ENCODE measurements at places on chromosomes 5 and 9.

- DNase-seq, result no peak
Measured at GRCh38 chr9:86128235-86128822, 29.0 kb upstream of the GOLM1 start.

DNA sequence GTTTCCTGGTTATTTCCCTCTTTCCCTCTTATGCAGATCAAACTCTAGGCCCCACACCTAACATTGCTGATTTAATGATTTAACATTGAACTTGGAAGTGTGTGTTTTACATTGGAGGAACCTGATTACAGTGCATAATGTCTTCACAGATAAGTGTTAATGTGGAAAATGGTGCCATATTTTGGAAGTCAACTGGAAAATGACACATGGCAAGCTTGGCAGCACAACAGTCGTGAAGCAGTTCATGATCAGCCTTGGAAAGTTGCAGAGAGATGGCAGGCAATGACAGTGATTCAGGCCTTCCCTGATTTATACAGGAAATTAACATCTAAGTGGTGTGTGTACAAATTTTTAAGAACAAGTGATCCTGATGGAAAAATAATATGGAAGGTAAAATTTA is 80.0 kb upstream of the CTNND2 start:
- DNase-seq, result no peak

DNA sequence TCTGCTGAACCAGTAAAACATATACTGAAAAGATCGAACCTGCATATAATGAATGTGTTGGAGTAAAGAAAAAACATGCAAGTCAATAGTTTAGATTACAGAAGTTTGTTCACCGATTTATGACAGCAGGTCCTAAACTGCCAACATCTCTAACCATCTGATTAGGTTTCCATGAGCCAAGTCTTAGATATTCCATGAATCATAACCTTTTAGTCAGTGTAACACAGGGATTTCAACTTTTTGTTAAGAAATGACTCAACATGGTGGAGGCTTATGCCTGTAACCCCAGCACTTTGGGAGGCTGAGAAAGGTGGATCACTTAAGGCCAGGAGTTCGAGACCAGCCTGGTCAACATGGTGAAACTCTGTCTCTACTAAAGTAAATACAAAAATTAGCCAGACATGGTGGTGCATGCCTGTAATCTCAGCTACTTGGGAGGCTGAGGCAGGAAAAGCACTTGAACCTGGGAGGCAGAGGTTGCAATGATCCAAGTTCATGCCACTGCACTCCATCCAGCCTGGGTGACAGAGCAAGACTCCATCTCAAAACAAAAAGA is 38.7 kb downstream of the APC start:
- no peak for DNase-seq

GRCh38 chr5:55724281-55724680 is 12.2 kb upstream of the SLC38A9 start:
- DNase-seq, result no peak

GRCh38 chr5:168109441-168109840 is 182.0 kb upstream of the WWC1 start:
- DNase-seq, result no peak

- peak; percentile 34 for DNase-seq
Measured at GRCh38 chr9:127828262-127829031, 25.8 kb downstream of the FPGS start.

GRCh38 chr9:137139468-137140150 is 655 bp downstream of the GRIN1 start:
- no peak for DNase-seq

- DNase-seq, result no peak
Measured at GRCh38 chr5:8314965-8315364, 446.0 kb downstream of the MTRR start.
